ENCODE measurements at places on chromosomes 16 and 17. TPM values are rescaled to one million over a fixed set of nuclear protein-coding genes. Genes with fewer than 3 reads are reported as not detected.

The CDRT15 gene
- 0.86 TPM for polyA plus RNA-seq

- DNase-seq, result no peak
Measured at GRCh38 chr16:86366481-86366880, 143.8 kb upstream of the FOXF1 start.

DNA sequence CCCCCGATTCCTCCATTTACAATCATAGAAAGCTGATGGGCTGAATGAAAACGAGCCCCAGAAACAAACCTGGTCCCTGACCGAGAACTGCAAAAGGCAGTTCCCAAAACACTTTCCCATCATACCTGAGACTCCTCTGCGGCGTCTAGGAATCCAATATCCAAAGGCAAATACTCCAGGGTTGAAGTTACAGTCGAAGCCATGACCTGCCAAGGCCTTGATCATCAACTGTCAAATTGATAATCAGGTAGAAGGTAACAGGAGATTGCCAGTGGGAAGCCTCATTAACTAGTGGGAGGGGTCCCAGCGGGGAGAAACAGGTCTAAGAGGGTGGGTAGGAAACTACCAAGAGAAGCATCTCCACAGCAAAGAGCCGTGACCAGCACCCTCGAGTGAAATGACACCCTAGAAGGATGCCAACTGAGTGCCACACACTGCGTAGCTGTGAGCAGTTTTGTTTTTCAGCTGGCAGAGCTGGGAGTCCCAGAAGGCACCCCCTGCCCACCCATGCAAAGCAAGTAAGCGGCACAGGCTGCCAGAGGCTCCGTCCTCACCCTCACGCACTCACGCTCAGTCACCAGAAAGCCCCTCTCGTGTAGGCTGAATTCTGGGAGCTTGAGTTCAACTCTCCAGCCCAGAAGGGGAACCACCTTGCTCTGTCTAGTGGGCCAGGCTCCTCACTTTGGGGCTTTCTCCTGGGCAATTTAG is 146.1 kb downstream of the GAS7 start:
- DNase-seq, result no peak

- peak; percentile 23 for DNase-seq
Measured at GRCh38 chr16:87436225-87437172, 44.4 kb downstream of the MAP1LC3B start.

DNA sequence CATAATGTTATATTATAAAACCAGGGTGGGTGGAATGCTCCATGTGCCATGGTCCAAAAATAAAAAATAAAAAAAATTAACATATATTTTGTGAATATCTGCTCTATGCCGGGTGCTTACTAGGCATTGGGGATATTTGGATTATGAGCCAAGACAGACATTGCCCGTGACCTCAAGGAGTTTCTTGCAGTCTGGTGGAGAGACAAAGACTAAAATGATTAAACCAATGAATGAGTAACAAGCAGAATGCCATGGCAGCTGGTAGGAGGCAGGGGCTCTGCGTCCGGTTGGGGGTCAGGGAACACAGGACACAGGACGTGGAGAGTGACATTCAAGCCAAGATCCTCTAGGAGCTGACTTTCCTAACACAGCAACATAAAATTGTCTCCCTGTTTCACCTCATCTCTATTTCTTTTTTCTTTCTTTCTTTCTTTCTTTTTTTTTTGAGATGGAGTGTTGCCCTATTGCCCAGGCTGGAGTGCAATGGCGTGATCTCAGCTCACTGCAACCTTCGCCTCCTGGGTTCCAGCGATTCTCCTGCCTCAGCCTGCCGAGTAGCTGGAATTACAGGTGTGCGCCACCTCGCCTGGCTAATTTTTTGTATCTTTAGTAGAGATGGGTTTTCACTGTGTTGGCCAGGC is 35.4 kb downstream of the RGS9 start:
- no peak for DNase-seq

- DNase-seq, result no peak
Measured at GRCh38 chr16:22705799-22706198, 108.2 kb upstream of the HS3ST2 start.

DNA sequence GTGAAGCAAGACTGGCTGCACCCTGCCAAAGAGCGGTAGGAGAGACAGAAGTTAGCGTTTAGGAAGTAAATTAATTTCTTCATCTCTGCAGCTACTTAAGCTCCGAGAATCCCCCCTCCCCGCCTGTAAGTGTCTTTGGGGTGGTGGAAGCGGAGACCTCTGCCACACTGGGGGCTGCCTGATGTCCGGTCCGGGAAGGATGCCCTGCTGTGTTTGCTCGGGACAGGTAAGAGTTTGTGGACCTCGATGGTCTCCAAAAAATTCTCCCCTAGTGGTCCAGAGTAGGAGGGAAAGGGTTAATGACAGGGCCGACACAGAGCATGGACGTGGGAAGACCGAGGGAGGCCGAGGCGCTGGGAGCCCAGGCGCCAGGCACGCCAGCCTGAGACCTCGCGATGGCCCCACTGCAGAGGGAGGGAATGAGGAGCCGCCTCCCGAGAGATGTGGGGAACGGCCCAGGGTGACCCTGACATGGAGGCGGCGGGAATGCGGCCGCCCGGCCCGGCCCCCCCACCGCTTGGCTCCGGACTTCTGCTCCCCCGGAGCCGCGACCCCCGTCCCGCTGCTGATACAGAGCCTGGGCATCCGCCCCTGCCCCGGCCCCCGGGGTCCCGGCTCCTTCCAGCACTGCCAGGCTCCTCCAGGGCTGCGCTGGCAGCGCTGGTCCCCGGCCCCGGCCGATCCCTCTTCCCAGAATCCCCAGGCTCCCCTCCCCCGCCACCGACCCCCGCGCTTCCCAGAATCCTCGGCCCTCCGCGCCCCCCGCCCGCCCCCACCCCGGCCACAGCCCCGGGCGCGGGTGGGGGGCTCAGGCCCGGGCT is 680 bp downstream of the ZNF629 start:
- no peak for DNase-seq

- no peak for DNase-seq
Measured at GRCh38 chr16:28526201-28527099, 12.3 kb downstream of the NUPR1 start.

GRCh38 chr17:47310186-47310733 is 13.5 kb upstream of the EFCAB13 start:
- DNase-seq, result no peak

GRCh38 chr17:78836420-78837021 is 4.1 kb downstream of the USP36 start:
- DNase-seq, result no peak

GRCh38 chr16:4935241-4935855 is 1.6 kb downstream of the PPL start:
- no peak for DNase-seq

All from hindlimb muscle (tissue), 1 donor.